ENCODE measurements at places on chromosomes 7 and 10.

- no peak for DNase-seq
Measured at GRCh38 chr7:12861070-12861469, 173.6 kb downstream of the ARL4A start.

- DNase-seq, result no peak
Measured at GRCh38 chr7:74584160-74584954, 73.2 kb upstream of the GTF2I start.

DNA sequence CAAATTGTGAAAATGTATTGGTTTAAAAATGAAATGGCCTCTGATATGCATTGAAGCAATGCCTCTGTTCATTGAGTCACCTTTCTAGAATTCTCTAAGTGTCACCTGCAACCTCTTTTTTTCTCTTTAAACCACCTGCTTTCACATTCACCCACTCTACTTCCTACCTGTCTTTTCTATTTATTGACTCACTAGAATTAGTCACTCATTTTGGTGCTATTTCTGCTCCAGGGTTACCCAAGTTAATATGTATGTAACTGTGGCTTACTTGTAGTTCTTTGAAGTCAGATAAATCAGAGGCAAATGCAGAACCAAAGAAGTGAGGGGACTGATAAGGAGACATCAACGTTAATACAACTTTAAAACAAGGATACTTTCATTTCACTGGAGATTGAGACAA, 674.7 kb downstream of the CCSER2 start:
- DNase-seq, result no peak

GRCh38 chr10:51937308-51938140, 238.1 kb upstream of the CSTF2T start:
- no peak for DNase-seq

- no peak for DNase-seq
Measured at GRCh38 chr7:139869886-139870285, 40.8 kb downstream of the TBXAS1 start.

Data from epithelial cell of proximal tubule (primary cell).